ENCODE measurements at places on chromosomes 4 and X. TPM values are rescaled to one million over a fixed set of nuclear protein-coding genes. Genes with fewer than 3 reads are reported as not detected.
A peak's percentile ranks its signal among the peaks of the same experiment; 100 is the strongest.

- DNase-seq: peak; percentile 2
Measured at GRCh38 chr4:136392576-136392975, 1139.7 kb downstream of the PCDH18 start.

- no peak for DNase-seq
Measured at GRCh38 chr4:95825546-95825945, 14.3 kb upstream of the PDHA2 start.

DNA sequence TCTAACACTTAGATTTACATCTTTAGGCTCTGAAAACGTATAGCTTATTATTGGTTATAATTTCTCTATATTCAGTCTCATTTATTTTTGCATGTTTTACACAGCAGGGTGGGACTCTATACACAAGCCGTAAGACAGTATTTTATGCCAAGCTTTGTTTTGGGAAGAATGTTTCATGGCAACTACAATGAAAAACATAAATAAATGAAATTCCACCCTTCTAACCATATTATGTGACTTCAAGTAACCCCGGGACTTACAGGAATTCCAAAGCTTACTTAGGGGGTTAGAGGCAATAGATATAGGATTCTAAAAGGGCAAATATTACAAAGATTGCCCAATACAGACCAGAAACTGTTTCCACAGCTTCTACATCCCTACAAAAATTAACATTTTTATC lies 370.9 kb downstream of the PRR32 start:
- DNase-seq: no peak

- DNase-seq: no peak
Measured at GRCh38 chr4:183297675-183298074, 22.4 kb downstream of the CLDN22 start.

DNA sequence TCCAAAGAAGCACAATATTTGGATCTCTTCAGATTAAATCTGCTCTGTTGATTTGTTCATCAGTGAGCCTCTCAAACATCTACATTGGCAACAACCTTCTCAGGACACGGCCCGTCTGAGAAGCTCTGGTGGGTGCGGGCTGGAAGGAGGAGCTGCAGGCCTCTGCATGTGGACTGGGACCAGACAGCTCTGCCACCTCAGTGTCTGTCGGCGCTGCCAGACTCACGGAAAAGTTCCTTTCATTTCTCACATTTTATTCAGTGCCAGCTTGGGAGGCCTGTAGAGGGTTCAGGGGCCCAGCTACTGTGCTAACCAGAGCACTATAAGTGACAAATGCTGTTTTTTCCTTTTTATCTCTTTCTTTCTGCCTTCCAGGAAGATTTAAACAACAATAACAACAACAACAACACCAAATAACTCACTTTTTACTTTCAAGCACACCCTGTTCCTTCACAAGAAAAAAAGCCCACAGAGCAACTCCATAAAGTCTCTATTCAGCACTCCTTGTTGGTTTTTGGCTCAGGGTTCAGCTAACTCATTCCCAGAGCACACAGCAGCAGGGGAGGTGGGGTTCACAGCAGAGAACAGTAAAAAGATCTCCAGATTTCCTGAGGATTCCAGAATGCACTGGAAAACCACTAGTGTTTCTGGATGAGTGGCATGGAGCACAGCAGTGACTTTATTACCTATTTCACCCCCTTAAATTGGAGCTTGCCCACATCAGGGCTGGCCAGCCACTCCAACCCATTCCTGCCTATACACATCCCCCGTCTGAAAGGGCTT lies 23.2 kb upstream of the HOPX start:
- peak; percentile 40 for DNase-seq

- DNase-seq: no peak
Measured at GRCh38 chr4:12488672-12489071, 995.5 kb downstream of the RAB28 start.

DNA sequence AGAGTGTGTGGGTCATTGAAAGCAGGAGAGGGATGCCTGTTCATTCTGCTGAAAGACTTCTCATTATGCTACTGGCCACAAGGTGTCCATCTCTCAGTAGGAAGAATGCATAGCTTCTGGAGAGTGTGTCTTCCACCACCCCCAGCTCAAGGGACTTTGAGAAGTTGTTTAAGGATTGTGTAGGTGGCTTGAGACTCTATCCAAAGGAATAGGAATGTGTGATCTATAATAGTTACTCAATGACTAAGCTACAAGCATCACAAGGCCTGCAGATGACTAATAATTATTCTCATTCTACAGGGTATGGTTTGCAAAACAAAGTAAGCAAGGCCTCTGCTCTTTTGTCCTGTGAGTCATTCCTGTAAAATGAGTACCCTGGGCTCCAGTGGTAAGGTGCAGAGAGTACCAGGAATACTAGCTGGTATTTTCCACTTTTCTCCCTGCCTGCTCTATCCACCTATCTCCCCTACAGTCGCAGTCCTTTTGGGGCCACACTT lies 279.8 kb upstream of the BOD1L1 start:
- peak; percentile 98 for DNase-seq

DNA sequence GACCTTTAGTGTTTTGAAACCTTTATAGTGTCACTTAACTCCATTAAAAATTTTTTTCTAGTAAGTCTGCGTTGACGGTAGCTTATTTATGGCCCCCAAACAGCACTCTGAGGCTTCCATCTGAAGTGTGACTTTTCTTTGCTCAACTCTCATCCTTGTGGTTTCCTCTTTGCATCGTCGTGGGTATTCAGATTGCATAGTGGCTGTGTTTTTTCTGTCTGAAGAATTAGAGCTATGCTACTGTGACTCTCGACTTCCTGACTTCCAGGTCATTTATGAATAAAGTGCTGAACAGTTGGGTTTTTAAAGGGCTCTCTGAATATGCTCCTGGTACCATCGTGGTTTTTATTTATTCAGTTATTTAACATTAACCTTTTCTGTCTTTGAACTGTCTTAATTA lies 44.9 kb downstream of the JADE1 start:
- DNase-seq: no peak

DNA sequence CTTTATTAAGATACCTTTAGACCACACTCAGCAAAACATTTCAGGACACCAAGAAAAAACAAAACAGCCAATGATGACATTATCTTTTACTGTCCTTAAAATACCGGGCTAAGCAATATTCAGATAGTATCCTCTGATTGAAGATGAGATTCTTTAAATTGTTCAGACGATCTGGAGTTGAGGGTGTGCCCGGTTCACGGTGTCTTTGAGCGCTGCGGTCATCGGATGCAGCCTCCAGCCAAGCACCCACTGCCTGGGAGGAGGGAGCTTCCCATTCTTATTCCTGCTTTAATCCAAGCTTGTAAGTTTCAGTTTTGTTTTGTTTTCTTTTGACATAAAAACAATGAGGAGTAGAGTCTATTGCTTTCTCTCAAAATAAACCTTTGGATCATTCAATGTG lies 14.1 kb downstream of the FAM149A start:
- DNase-seq: no peak

Gene ELMOD2
- 19.2 TPM for total RNA-seq

DNA sequence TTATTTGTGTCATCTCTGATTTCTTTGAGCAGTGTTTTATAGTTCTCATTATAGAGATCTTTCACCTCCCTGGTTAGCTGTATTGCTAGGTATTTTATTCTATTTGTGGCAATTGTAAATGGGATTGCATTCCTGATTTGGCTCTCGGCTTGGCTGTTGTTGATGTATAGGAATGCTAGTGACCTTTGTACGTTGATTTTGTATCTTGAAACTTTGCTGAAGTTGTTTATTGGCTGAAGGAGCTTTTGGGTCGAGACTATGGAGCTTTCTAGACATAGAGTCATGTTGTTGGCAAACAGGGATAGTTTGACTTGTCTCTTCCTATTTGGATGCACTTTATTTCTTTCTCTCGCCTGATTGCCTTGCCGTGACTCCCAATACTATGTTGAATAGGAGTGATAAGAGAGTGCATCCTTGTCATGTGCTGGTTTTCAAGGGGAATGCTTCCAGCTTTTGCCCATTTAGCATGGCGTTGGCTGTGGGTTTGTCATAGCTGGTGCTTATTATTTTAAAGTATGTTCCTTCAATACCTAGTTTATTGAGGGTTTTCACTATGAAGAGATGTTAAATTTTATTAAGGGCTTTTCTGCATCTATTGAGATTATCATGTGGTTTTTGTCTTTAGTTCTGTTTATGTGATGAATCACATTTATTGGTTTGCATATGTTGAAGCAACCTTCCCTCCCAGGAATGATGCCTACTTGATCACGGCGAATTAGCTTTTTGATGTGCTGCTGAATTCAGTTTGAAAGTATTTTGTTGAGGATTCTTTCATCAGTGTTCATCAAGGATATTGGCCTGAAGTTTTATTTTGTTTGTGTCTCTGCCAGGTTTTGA lies 72.7 kb upstream of the BOD1L1 start:
- DNase-seq: peak; percentile 75

DNA sequence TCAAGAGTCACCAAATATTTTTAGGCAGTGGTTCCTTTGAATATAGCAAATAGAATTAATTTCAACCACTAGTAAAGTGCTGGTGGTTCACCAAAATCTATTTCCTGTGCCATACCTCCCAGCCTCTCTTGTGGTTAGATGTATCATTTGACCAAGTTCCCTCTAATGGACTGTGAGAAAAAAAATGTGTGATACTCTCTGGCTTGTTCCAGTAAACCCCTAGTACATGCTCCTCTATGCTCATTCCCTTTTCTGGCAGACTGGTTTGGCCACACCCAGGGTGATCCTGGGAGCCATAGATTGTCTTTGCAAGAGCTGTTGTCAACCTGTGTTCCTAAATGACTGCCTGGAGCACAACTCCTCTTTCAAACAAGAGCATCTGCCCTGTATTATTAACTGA lies 109.5 kb downstream of the FRAS1 start:
- no peak for DNase-seq

DNA sequence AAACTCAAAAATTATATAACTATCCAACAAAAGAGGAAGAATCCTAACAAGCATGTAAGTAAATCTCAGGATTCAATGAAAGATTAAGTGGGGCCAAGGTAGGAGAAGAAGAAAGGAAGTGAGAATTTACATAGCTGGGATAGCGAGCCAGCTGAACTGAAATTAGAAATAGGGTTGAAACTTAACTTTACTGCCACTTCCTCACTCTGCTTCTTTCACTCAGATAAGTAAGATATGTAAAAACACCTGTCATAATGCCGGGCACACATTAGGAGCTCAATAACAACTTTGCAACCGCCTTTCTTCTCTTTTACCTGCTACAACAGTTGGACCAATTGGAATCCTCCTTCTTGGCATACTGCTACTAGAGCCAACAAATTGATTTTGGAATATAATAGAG lies 129.4 kb downstream of the CNKSR2 start:
- DNase-seq: no peak

DNA sequence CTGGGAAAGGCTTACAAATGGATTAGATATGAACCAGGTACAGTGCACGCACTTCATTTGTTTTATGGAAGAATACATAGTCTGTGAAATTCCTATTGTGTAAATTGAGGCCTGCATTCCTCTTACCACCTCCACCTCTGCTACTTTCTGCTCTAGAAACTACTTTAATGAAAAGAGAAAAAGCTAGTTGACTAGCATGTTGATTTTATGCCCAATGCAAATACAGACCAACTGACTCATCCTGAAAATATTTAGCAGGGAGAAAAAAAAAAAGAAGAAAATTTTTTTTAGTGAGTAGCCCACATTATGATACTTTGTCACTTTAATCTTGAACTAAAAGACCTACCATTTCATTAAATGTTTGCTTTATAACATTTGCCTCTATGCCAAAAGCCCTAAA lies 41.2 kb downstream of the DCLK2 start:
- DNase-seq: peak; percentile 69

GRCh38 chrX:65990702-65991101 lies 49.2 kb downstream of the VSIG4 start:
- no peak for DNase-seq

DNA sequence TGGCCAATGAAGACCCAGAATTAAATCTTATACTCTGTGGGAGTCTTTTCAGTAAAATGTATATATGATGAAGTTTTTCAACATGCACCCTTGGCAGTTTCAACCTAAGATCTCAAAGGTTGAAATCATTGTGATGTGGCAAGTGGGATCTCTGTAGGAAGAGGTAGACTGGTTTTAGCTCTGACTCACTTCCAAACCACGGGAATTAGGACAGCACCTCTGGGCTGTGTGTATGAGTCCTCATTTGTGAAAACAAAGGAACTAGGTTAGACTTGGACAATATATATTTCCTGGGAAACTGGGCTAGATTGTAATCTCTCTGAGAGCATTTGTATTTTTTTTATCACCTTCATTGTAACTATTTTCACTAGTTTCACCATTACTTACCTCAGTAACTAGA lies 333.0 kb downstream of the ADGRL3 start:
- peak; percentile 92 for DNase-seq

DNA sequence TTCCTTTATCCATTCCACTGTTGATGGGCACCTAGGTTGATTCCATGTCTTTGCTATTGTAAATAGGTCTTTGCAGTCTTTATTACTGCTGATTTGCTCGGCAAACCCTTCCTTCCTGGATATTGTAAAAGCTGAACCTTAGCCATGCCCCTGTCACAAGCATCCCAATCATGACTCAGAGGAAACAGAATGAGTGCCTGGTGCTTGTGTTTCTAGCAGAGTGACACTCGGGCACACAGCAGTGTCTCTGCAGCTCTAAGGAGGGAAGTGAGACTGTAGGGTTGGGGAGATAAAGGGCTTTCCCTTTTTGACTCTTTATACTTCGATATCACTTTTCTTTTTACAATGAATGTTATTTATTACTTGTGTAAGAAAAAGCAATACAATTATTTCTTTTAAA lies 83.3 kb downstream of the AKAP4 start:
- peak; percentile 0 for DNase-seq

- DNase-seq: no peak
Measured at GRCh38 chr4:152643153-152644035, 36.4 kb downstream of the TMEM154 start.

DNA sequence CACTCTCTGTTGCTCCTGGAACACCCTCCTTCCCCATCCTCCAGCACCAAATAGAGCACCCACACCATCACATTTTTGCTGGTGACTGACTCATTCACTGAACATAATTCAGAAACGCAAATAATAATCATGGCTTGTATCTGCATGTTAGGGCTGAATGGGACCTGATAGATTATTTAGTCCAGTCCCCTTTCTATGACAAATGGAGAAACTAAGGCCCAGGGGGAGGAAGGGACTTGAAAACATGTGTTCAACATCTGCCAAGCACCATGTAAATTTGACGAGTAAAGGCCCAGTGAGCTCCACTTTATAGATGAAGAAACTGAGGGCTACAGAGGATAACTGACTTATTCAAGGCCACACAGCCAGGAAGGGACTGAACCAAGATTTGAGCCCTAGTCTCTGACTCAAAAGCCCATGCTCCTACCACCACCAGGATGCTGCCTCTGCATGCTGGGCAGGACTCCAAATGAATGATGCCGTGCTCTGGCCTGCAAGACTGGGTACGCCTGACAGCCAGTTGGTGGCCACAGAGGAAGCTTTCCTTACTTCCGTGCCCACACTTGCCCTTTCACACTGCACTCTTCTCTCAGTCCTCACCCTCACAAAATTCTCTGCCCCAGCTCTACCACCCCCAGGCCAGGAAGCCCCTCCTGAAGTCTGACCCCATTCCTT lies 133.3 kb upstream of the PJA1 start:
- peak; percentile 75 for DNase-seq

Gene TENT5D
- total RNA-seq: not detected

Data from bronchial epithelial cell (primary cell).